ENCODE measurements at places on chromosomes 4 and X. TPM values are rescaled to one million over a fixed set of nuclear protein-coding genes. Genes with fewer than 3 reads are reported as not detected.

GRCh38 chr4:20180509-20180908, 71.2 kb upstream of the SLIT2 start:
- no peak for DNase-seq

DNA sequence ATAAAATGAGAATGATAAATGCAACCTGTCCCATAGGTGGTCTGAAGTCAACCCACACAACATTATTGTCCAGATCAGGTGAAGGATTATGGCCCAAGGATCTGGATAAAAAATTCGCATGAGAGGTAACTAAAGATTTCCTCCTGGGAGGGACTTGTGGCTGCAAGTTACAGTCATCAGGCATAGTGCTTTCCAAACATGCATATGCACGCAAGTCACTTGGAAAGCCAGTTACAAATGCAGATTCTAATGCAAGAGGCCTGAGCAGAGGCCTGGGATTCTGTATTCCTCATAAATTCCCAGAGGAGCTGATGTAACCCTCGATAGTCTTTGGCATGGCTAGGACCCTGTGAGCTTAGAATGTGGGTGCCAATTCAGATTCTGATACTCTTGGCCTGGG, 21.1 kb downstream of the HS3ST1 start:
- DNase-seq, result no peak

GRCh38 chr4:107586371-107586770, 133.7 kb downstream of the PAPSS1 start:
- DNase-seq, result no peak

GRCh38 chrX:19017271-19017670, 33.4 kb upstream of the PHKA2 start:
- no peak for DNase-seq

The SHOX gene
- total RNA-seq, result not detected

The DAPP1 gene
- 39.5 TPM for total RNA-seq

GRCh38 chr4:52755426-52755825, 4.2 kb upstream of the ERVMER34-1 start:
- no peak for DNase-seq

The SMIM31 gene
- not detected for total RNA-seq

GRCh38 chr4:174928174-174928573, 10.0 kb downstream of the ADAM29 start:
- DNase-seq, result no peak

DNA sequence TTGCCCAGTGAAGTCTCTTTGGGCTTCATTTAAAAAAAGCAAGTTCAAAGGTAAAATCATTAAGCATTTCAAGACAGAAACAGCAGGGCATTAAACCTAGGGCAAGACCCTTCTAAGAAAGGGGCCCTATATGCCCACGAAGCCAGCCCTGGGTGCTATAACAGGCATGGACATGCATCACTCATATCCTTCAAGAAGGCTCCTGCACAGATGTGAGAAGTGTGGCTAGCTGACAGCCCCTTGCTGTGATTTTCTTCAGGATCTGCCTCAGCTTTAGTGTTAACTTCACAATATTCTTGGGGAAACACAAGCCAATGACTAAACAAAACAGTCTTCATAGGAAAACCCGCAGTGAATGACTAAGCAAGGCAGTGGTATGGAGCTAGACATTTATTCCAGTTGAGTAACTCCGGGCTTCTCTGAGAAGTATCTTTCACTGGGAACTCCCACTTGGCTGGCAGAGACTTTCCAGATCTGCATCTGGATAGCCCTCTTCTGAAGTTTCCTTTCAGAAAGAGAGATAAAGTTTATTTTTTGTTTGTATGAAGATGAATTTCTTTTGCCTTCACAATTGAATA, 11.9 kb upstream of the MAOA start:
- DNase-seq, result no peak

All from activated CD4-positive, alpha-beta T cell treated with anti-CD3 and anti-CD28 coated beads, Interleukin-2, amount 10 ng/mL, durations not matched to agents 7 days and 5 days (primary cell).